ENCODE measurements at places on chromosomes 3 and 15. TPM values are rescaled to one million over a fixed set of nuclear protein-coding genes. Genes with fewer than 3 reads are reported as not detected.
A peak's percentile ranks its signal among the peaks of the same experiment; 100 is the strongest.

- no peak overlapping the region for H3K27ac ChIP-seq
- H3K27me3 ChIP-seq, result no peaks in the 10 kb centered on the region
- H3K4me3 ChIP-seq, result no peak overlapping the region
- H3K36me3 ChIP-seq, result no peaks in the 10 kb centered on the region
- no peaks in the 10 kb centered on the region for H3K4me1 ChIP-seq
Measured at GRCh38 chr3:30141927-30142326, 464.5 kb upstream of the TGFBR2 start.

DNA sequence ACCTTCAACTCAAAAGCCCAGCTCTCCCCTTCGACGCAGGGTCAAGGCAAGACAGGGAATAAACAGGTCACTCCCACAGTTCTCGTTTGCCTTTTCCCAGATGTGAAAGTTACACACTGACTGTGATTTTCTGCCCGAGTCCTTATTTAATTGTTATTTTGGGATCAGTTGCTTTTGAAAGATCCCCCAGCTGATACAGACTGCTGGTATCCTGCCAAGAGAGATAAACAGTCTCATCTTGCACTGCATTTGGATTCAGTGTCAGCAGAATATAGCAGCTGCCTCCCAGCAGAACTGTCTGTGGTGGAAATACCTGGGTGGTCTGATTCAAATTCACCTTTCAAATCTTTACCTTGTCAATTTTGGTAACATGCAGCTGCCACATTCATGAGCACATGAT is 56.0 kb upstream of the FAM3D start:
- no peak overlapping the region for H3K27ac ChIP-seq
- no peaks in the 10 kb centered on the region for H3K36me3 ChIP-seq
- no peaks in the 10 kb centered on the region for H3K4me1 ChIP-seq
- DNase-seq, result no peak
- H3K4me3 ChIP-seq, result no peak overlapping the region

The GOLGA8N gene
- polyA plus RNA-seq, result 1.2 TPM

DNA sequence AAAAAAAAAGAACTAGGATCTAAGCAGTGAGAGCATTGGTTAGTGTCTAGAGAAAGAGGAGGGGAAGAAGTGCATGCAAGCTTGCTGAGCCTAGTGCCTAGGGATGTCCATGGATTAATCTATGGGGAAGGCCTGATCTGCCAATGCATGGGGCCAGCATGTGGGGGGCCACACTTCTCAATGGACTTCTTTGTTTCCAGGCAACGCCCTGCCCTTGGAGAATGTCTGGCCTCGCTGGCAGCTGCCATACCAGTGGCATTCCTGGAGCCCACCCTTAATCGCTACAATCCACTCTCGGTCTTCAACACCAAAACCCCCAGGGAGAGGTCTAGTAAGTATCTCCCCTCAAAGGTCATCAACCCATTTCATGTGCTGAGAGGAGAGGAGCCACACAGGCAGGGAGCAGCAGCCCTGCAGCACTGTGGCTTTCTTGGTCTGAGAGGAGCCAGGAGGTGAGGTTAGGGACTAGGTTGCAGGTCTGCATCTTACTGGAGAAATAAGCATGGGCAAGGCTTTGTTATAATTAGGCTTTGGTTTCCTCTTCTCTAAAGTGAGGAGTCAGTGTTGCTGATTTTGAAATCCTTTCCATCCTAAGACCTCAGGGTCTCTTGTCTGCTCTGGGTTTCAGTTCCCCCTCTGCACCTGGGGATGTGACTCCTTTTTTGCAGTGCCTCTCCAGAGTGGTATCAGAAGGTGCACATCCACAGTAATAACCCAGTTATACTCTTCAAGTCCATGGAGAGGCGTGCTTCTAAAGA is 188.1 kb upstream of the CHRM5 start:
- no peak overlapping the region for H3K27ac ChIP-seq
- no peaks in the 10 kb centered on the region for H3K36me3 ChIP-seq
- no peak overlapping the region for H3K4me3 ChIP-seq
- H3K27me3 ChIP-seq, result peaks cover 2% of the 10 kb centered on the region

DNA sequence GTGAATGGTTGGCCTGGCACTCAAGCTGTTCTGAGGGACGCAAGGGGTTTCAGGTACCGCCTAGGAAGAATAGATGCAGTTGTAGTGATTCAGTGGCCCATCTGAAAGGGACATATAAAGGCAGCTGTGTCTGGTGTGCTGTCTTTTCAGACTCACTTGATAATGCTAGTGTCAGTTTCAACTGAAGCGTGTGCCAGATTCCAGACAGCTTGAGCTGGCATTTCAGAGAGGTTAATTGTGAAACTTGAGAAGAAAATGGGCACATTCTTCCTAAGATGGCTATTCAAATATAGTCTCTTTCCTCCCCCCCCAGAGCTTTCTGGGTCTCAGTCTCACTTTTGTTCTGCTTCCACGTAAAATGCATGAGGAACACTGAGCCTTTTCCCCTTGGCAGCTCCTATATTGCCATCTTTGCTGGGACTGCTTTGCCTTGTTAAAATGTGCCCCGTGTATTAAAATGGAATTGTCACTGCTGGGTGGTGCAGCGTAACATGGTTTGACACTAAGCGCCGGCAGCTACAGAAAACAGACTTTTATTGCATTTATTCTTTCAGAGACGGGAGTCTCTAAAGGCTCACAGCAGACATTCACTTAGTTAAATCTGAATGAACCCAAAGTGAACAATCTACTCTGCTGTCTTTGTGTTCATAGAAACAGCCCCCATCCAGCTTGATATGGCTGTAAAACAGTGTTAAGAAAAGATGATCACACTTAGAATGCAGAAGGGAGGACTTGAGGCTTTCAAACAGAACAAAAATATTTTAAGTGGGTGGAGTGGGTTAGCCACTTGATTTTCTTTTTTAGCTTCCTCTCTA is 478.7 kb downstream of the RBMS3 start:
- no peaks in the 10 kb centered on the region for H3K36me3 ChIP-seq
- H3K4me3 ChIP-seq, result no peak overlapping the region
- peaks cover 22% of the 10 kb centered on the region for H3K4me1 ChIP-seq
- no peaks in the 10 kb centered on the region for H3K27me3 ChIP-seq
- H3K27ac ChIP-seq, result peak overlapping the region; percentile 70
- DNase-seq, result no peak

GRCh38 chr15:64503197-64503596 is 42.8 kb downstream of the ZNF609 start:
- no peak for DNase-seq
- no peaks in the 10 kb centered on the region for H3K27me3 ChIP-seq
- no peak overlapping the region for H3K27ac ChIP-seq
- no peak overlapping the region for H3K4me3 ChIP-seq

- H3K36me3 ChIP-seq, result no peaks in the 10 kb centered on the region
- no peak overlapping the region for H3K27ac ChIP-seq
- DNase-seq, result no peak
Measured at GRCh38 chr3:102896851-102897621, 462.2 kb downstream of the ZPLD1 start.

The PIGZ gene
- 2.4 TPM for polyA plus RNA-seq

The KCNH8 gene
- polyA plus RNA-seq, result 0.02 TPM

DNA sequence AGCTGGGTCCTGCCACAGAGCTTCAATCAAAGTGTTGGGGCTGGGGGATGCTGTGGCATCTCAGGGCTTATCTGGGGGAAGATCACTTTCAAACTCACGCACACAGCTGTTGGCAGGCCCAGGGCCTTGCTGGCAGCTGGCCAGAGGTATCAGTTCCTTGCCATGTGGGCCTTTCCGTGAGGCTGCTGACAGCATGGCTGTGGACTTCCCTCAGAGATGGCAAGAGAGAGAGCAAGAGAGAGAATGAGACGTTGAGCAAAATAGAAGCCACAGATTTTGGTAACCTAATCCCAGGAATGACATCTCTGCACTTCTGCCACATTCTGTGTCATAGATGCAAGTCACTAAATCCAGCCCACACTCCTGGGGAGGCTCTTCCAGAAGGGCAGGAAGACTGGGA is 91.0 kb downstream of the TPRG1 start:
- H3K4me1 ChIP-seq, result no peaks in the 10 kb centered on the region
- no peaks in the 10 kb centered on the region for H3K27me3 ChIP-seq
- H3K36me3 ChIP-seq, result no peaks in the 10 kb centered on the region
- no peak for DNase-seq
- H3K4me3 ChIP-seq, result no peak overlapping the region
- H3K27ac ChIP-seq, result no peak overlapping the region

- no peaks in the 10 kb centered on the region for H3K27me3 ChIP-seq
- H3K4me3 ChIP-seq, result no peak overlapping the region
- no peaks in the 10 kb centered on the region for H3K36me3 ChIP-seq
- no peak overlapping the region for H3K27ac ChIP-seq
Measured at GRCh38 chr3:82055792-82056191, 294.3 kb upstream of the GBE1 start.

- no peaks in the 10 kb centered on the region for H3K27me3 ChIP-seq
- H3K36me3 ChIP-seq, result no peaks in the 10 kb centered on the region
- DNase-seq, result no peak
- H3K4me1 ChIP-seq, result no peaks in the 10 kb centered on the region
Measured at GRCh38 chr3:99825004-99825640, 7.5 kb downstream of the CMSS1 start.

The SCAANT1 gene
- polyA plus RNA-seq, result not detected

The RSL24D1 gene
- 28.9 TPM for polyA plus RNA-seq

DNA sequence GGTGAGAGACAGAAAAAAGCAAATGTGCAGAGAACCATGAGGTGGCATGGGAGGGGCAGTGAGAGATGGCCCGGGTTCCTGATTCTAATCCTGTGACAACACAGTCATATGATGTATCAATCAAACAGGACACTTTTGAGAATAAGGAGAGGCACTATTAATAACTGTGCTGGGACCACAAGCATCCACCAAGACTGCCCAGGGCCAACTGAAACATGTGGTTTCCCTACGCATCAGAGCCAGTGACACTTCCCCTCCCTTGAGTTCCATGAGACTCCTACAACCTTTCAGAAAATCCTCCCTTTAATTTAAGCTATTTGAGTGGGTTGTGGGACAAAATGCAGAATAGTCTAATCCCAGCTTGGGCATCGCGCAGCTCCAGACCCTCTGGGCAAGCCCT is 17.4 kb downstream of the SH3BP5 start:
- H3K36me3 ChIP-seq, result no peaks in the 10 kb centered on the region
- H3K4me3 ChIP-seq, result no peak overlapping the region
- H3K27me3 ChIP-seq, result no peaks in the 10 kb centered on the region
- H3K27ac ChIP-seq, result no peak overlapping the region
- DNase-seq, result no peak

DNA sequence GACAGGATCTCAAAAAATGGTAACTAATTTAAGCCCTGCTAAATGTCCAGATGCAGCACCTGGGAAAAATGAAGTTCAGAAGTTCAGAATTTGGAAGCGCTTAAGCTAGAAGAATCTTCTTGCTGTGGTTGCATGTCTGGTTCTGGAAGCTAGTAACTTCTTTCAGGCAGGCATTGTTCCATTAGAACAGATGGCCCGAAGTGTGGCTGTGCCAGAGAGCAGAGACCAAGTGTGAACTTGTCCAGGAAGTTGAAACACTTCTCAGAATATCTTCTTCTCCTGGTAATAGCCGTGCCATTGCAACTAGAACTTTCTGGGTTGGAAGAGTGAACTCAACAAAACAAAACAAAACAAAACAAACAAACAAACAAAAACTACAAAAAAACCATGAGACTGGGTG is 80.0 kb downstream of the MITF start:
- H3K27ac ChIP-seq, result no peak overlapping the region
- no peak for DNase-seq
- no peak overlapping the region for H3K4me3 ChIP-seq
- H3K27me3 ChIP-seq, result no peaks in the 10 kb centered on the region
- H3K36me3 ChIP-seq, result no peaks in the 10 kb centered on the region
